ENCODE measurements at places on chromosomes 1 and 21.

DNA sequence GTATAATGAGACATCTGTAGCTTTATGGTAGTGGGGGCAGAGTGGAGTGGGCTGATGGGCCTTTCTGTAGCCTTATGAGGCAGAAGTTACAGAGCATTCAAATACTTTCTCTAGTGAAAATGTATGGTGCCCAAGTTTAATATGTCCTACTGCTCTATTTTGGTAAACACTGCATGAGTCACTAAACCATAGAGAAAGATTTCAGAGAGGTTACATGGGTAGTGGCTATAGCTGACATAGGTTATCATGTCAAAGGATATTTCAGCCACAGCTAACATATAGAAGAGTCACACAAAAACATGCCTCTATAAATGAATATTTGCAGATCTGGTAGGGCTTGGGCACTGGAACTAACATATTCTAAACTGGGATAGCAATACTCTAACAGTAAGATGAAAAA lies 212.4 kb upstream of the USP25 start:
- no peak for DNase-seq

GRCh38 chr1:170126696-170127095 lies 19.1 kb upstream of the NTMT2 start:
- DNase-seq = no peak

DNA sequence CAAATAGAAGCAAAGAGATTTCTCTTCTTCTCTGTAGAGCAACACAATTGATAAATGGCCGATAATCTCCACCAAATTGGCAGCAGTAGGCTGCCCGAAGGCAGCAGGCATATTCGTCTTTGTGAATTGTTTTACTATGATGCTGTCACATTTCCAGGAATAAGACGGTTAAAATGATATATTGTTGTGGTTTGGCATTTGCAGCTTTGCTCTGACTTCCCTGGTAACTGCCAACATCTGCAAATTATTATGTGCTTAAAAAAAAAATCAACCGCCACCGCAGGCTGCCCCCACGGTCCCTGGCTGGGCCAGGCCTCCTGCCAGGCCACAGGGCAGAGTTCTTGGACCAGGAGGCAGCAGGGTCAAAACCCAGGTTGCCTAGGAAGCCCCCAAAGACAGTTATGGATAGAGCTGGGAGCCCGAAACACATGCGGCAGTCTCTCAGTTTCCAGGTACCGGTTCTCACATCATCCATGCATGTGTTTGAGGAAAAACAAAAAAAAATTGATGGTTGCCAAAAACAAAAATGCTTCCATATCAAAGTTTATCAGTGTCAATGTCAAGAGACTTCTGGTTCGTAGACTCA lies 179.3 kb downstream of the ETS2 start:
- DNase-seq = no peak

DNA sequence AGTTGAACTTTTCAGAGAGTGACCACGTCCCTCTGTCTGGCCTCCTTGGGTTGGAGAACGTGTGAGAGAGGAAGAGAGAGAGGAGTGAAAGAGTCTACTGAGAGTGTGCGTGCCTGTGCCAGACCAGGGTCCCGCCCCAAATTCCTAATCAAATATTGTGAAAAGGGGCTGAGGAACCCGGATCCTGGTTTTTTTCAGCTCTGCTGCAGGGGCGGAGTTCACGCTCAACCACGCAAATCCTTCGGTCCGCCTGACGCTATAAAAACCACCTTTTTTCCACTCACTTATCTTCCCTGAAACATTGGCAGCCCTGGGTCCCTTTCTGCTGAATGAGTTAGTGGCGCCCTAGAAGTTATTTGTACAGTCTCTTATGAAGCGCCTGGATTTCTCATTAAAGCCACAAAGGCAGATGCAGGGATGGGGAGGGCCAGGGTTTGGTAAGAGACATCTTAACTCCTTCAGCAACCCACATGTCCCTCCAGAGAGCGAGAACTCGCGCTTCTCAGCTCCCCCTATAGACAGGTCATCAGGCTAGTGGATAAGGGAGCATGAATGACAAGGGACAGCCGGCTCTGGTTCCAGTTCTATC lies at the start of gene FMOD:
TSS of gene FMOD (minus strand) at position 86 of the 589 bp plus-strand sequence. CDS start 2,852 bp downstream, outside the sequence.
- no peak for DNase-seq

GRCh38 chr1:64685217-64685616 lies 59.7 kb upstream of the RAVER2 start:
- no peak for DNase-seq

- DNase-seq = no peak
Measured at GRCh38 chr1:197453376-197454058, 185.5 kb downstream of the CRB1 start.

- DNase-seq = no peak
Measured at GRCh38 chr1:111141245-111142220, 1.5 kb downstream of the CEPT1 start.

DNA sequence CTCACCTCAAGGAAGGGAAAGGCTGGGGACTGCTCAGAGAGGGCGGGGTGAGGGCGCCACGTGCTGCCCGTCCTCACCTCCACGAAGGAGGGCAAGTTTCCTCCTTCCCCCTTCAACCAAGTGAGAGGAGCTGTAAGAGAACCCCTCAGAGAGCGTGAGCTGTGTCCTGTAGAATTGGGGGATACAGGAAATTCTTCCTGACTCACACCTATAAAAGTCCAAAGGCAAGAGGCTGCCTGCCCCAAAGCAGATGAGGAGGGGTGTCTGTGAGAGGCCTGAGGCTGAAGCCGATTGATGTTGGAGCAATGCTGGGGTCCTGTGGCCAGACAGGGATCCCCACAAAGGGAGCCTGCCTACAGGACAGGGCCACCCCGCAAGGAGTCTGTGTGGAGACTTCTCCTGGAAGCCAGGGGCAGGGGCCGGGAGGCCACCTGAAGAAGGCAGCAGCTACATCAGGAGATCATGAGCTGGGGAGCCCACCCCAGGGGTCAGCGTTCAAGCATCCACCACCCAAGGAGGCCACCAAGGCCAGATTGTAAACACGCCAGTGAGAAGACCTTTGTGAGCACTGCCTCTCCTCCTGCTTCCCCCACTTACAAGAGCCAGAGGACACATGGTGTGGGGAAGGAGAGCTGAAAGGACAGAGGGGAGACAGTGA lies 27.7 kb downstream of the S100A6 start:
- no peak for DNase-seq

GRCh38 chr1:175725684-175726083 lies 17.7 kb downstream of the TNR start:
- DNase-seq = no peak

DNA sequence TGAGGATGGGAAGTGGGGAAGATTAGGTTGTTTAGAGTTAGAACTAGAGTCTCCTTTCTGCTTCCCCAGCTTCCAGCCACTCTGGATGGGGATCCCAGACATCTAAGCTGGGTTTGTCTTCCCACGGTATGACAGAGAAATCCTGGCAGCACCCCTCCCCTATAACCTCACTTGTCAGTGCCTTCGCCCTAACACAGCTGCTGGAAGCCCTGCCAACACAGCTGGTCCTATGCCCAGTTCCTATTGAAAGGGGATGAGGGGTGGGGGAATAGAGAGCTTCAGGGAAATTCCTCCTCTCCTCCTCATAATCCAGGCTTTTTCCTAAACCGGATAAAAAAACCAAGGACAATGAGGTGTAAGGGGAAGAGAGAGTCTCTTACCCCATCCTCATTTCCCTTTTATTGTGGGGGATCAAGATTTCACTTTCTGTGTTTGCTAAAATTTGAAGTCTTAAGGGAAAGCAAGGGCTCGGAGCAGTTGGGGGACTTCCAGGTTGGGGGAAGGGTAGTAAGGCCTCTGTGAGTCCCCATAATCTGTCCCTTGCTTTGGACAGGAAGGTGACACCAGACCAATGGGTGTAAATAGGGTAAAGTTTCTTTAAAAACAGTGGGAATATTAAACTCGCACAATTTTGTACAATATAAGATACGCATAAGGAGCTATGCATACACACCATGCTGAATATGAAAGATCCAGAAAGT lies 590 bp downstream of the TMOD4 start:
- DNase-seq = no peak

GRCh38 chr1:231639819-231640218 lies 13.2 kb downstream of the DISC1 start:
- no peak for DNase-seq

DNA sequence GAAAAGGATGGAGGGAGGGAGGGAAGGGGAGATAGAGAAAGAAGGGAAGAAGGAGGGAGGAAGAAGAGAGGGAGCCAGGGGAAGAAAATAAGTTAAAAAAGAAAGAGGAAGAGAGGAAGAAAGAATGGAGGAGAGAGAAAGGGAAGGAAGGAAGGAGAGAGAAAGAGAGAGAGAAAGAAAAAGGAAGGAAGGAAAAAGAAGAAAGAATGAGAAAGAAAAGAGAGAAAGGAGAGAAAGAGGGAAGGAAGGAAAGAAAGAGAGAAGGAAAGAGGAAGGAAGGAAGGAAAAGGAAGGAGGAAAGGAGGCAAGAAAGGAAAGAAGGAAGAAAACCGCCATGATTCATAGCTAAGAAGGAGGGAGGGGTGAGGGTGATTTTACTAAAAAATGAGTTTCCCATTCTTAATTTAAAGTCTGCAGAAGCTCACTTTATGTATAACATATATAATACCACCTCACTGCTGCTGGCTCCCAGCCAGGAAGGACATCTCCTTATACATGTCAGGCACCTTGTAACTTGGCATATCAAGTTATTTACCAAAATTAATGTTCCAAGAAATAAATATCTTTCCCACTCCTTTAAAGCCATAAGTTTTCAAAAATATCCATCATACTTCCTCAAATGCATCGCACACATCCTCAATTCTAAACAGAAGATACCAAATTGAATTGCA lies 46.0 kb upstream of the OLIG2 start:
- no peak for DNase-seq

DNA sequence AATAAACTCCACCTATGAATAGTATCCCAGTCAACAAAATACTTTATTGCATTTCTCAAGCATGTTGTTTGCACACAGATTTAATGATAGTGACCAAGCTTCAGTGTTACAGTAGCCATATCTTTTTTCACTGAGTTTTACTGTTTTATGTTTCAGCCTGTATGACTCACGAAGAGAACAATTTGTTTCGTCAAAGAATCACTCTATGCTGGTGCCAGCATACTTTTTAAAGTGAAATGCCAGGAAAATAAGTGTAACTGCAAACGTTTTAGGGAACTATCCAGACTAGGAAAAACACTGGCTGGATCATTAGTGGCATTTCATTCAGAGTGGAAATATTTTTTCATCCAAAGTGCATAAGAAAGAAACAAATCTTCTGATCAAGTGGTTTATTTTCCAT lies 210.8 kb downstream of the COL11A1 start:
- no peak for DNase-seq

GRCh38 chr1:109237512-109237911 lies 11.8 kb upstream of the CELSR2 start:
- no peak for DNase-seq

DNA sequence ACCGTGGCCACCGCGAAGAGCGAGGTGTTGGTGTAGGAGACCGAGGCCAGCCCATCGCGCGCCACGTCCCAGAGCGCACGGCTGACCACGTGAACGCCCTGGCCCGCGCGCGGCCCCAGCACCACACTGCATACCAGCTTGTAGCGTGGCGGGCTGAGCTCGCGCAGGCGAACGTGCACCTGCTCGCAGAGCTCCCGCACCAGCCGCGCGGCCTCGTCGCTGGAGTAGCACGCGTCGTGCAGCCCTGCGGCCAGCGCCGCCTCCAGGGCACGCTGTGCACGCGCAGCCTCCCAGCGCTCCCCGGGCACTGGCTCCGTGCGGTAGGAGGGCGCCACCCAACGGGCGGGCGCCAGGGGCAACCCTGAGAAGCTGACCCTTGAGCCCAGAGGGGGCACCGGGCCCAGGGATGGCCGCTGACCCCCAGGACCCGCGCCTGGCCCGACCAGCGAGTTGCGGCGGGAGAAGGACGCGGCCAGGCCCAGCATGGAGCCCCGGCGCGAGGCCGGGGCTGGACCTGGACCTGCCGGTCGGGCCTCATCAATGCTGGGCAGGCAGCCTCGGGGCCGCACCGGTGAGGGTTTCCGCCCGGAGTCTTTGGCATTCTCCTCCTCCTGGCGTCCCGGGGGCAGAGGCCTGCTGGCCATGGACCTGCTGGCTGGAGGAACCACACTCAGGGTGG lies 987 bp downstream of the DYNLT4 start:
- no peak for DNase-seq

- DNase-seq = no peak
Measured at GRCh38 chr1:61724506-61724812, 482 bp downstream of the TM2D1 start.

- no peak for DNase-seq
Measured at GRCh38 chr1:119815361-119815760, 4.1 kb upstream of the REG4 start.

- no peak for DNase-seq
Measured at GRCh38 chr1:45260244-45260643, 53.8 kb upstream of the ZSWIM5 start.

DNA sequence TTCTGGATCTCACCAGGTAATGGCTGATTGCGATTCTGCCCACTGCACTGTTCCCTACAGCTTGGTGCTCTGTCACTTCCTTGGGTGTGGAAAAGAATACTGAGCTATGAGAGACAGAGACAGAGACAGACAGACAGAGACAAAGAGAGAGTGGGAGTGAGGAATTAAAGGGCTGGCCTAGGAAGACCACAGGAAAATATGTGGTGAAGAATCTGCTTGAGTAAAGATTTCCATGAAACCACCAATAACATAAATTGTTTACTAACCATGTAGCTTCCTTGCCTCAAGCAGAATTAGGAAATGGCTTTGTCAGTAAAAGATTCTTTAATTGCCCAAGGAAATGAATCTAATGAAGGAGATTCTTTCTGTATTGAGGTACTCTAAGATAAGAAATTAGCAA lies 54.4 kb downstream of the MPZL1 start:
- no peak for DNase-seq

DNA sequence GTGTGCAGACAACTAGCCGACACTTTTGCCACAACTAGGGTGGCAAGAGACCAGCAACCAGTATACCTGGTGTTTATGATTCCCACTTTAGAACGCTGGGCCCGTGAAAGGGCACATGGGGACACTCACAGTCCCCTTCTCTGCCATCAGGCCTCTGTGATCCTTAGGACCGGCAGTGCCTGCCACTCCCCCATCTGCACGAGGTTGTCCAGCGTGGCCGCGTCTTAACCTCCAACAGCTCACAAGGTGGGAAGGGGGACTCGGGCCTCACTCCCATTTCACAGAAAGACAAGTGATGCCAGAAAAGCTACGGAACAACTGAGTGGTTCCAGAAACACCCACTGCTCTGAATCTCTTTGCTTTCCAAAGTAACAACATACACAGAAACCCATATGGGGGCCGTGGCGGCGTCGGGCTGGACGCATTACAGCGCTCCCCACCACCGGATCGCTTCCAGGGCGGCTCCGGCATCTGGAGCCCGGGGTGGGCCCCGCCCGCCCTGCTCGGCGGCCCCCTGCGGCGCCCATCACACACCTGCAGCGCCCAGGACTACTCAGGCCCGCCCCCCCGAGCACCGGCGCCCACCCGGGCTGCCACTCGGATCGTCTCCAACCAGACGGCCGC lies 1.0 kb downstream of the ZNF496 start:
- DNase-seq = no peak

DNA sequence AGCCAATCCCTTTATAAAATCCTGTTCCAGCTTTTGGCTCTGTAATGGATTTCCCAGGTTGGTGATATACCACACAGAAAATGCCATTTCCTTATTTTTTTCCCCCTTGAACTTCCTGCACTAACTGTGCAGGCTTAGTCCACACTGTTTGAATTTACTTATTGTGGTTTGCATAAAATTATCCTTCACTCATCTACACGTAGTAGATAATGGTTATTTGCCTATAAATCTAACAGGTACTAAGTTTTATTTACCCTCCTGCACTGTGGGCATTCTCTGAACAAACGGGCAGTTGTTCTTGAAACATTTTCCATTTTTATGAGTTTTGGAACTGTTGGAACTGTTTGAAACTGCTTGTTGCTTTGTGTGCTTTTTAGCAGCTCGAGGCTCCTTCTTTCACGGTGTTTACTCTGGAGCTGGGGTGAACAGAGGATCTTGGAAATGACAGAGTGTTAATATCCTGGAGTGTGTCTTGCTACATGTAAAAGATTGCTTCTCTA lies 23.0 kb upstream of the KIFAP3 start:
- DNase-seq = no peak
